ENCODE measurements at places on chromosomes 12 and 14. TPM values are rescaled to one million over a fixed set of nuclear protein-coding genes. Genes with fewer than 3 reads are reported as not detected.

Gene AP5M1
- 47.5 TPM for polyA plus RNA-seq

DNA sequence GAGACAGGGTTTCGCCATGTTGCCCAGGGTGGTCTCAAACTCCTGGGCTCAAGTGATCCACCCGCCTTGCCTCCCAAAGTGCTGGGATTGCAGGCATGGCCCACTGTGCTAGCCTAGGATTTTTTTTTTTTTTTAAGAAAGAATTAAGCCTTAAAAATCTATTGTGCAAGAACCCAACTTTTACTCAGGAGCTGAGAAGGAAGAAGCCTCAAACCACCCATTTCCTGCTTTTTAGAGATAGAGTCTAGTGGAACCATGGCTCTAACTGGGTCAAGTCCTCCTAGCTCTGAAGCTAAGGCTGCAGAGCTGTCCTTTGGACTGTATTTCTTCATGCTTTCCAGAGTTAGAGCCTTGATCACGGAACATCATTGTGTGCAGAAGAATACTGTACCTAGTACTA is 1.3 kb upstream of the TSFM start:
- DNase-seq = no peak

GRCh38 chr14:69152902-69153151 is at the start of gene DCAF5:
TSS of gene DCAF5 (minus strand) at chr14:69153119. CDS start at chr14:69152978, 141 bp downstream.
- DNase-seq = no peak

GRCh38 chr14:62102349-62102725 is 340.1 kb downstream of the SNAPC1 start:
- DNase-seq = no peak
